ENCODE measurements at places on chromosomes 16 and 17.

DNA sequence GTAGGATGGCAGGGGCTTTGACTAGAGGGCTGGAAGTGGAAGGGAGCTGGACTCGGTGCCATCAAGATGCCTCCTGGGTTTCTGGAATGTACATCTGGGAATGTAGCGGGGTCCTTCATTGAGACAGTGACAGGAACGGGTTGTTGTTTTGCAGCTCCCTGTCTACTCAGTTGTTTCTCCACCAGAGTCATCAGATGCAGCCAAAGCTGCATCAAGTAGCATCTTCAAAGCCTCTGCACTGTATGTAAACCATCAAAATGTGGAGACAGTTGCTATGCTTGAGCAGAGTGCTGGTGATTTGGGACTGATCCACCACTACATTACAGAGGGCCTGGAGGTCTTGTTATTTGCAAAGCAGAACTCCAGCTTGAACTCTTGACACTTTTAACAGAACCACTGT is 25.1 kb upstream of the MEAK7 start:
- DNase-seq: no peak

DNA sequence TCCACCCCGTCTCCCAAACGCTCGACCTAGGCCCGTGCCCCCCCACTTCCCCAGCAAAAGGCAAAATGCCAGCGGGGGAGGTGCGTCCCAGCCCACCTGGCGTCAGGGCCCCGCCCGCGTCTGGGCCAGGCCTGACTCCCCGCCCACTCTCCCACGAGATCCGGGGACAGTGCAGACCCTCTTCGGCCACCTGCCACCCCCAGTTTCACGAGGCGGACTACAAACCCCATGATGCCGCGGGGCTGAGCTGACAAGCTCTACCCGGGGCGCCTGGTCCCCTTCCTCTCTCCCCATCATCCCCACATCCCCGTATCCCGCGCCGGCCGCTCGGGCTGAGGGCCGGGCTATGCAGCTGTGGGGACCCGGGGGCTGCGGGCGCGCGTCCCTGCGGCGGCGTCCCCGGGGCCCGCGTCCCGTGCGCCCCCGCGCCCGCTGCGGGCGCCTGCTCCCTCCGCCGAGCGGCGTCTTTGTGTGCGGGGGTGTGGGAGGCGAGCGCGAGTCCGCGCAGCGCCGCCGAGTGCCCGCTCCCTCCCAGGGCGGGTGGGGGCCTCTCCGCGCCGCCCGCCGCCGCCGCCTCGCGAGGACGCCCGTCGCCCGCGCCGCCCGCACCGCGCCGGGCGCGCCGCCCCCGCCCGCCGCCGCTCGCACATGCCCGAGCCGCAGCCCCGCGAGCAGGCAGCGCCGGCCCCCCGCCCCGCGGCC is at the start of gene ANKRD13B:
Gene ANKRD13B (plus strand): TSS at position 283 of the 702 bp plus-strand sequence. CDS start 490 bp downstream, outside the sequence.
- no peak for DNase-seq

GRCh38 chr16:54926166-54926838 is 4.4 kb upstream of the IRX5 start:
- no peak for DNase-seq

- DNase-seq: no peak
These were observed 6.5 kb upstream of the TAOK1 start for GRCh38 chr17:29383686-29384085.

- DNase-seq: peak; percentile 44
These were observed 109.3 kb downstream of the IRX5 start for GRCh38 chr16:55039931-55040330.

DNA sequence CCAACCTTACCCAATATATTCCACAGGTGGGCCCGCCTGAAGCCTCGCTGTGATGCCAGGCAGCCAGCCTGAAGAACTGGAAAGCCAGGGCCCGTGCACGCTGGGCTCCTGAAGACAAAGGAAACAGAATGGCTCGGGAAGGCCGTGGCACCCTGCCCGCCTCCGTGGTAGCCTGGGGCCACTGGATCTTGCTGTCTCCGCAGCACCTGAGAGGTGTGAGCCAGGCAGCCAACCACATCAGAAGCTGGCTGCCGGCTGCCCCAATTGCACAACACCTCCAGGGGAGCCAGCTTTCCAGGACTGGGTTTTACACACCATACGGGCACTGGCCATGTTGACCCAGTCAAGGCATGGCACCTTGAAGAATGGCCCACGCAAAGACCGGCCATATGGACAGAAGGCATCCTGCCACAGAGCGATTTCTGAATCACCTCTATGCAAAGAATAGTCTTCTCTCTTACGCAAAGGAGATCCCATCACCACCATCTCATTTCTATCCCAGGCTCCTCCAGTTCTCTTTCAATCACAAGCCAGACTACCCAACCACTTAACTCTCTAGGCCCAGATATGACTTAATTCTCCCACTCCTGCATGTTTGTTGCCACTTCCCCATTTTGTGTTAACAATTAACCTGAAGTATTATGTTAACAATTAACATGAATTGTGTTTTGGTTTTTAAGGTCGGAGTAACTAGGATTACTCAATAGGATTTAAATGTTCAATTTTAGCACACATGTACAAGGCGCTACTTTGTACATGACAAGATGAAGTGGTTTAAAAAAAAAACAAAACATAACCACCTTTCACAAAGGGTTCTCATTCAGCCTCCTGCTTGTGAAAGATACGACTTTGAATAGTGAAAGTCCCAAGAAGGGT is 32.1 kb downstream of the ZFHX3 start:
- DNase-seq: no peak

DNA sequence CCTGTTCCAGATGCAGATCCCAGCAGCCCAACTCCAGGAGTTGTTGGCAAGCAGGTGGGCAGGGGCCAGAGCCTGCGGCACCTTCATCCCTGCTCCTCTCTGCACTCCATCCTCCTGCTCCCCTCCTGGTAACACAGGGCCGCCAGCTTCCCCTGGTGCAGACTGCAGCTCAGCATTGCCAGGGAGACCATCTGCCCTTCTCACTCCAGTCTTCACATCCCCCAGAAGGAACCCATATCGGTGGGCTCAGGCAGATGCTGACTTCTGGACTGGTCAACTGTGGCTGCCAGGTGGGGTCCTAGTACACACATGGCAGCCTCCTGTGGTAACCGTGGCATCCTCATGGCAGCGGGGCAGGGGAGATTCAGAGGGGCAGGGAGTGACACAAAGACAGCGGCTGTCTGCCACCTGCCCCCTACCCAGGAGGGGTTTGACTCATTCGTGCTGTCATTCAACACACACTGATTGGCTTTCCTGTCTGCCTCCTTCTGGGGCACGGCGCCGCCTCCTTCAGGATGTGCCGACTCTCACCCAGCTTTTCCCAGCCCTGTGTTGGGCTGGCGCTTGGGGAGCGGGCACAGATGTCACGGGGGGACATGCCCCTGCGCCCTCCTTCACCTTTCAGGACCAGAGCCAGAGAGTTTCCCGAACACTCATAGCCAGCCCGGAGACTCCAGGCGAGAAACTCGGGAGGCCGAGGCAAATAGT is 120.9 kb downstream of the CMIP start:
- DNase-seq: no peak

DNA sequence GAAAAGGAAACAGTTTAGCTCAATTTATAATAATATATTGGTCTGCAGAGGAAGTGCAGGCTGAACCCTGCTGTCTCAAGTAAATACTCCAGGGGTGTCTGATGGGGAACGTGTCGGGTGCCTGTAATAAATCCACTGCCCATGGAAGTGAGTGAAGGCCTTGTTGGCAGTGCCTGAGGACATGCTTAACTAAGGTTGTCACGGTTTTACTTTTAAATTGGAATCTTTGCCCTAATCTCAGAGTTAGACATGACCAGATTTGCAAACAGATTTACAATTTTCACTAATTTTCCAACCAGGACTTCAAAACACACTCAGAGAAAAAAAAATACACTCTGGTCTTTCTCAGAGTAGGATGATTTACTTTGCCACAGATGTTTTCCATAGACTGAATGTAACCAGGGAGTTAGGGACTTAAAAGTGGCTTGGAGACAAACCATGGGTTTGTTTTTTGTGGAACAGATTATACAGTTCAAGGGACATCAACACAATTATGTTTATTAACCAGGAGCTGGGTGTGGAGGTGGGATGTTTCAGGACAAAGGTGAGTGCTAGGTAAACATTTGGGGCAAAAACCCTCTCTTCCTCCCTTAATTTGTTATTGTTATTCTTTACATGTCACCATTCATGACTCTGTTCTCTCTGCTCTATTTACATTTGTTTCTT is 144.5 kb downstream of the FTO start:
- DNase-seq: no peak

- DNase-seq: peak; percentile 58
These were observed 46.7 kb upstream of the C16orf82 start for GRCh38 chr16:27020031-27020430.

GRCh38 chr16:10965440-10966061 is 21.2 kb downstream of the CLEC16A start:
- no peak for DNase-seq

DNA sequence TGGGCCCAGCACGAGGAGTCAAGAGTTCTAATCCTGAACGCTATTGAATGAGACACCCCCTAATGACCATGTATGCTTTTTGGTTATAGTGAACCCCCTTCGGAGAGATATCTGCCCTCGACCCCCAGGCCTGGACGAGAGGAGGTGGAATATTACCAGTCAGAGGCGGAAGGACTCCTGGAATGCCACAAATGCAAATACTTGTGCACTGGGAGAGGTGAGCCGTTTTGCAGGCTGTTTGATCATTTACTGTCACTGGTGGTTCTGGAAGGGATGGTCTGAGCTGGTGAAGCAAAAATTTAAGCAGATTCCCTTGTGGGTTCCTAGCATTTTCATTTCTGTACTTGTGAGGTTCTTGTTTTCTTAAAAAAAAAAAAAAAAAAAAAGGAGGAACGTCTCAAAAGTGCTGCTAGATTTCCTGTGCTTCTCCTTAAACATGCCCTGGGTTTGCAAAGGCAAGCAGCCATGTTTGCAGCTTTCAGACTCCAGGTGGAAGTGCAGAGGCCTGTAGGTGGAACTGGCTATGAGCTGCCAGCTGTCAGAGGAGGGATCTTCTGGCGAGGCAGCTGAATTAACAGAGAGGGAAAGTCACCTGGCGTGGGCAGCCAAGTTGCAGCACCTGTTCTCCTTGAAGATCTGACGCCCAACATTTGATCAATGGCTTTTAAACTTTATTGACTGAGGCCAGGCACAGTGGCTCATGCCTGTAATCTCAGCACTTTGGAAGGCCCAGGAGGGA is 3.5 kb downstream of the MARVELD3 start:
- no peak for DNase-seq

GRCh38 chr16:49620158-49620868 is 235.6 kb downstream of the ZNF423 start:
- DNase-seq: peak; percentile 77

GRCh38 chr16:15434425-15435215 is at the start of gene BMERB1:
Gene BMERB1 (plus strand): TSS chr16:15434588. CDS start chr16:15434654, 66 bp downstream.
- no peak for DNase-seq

DNA sequence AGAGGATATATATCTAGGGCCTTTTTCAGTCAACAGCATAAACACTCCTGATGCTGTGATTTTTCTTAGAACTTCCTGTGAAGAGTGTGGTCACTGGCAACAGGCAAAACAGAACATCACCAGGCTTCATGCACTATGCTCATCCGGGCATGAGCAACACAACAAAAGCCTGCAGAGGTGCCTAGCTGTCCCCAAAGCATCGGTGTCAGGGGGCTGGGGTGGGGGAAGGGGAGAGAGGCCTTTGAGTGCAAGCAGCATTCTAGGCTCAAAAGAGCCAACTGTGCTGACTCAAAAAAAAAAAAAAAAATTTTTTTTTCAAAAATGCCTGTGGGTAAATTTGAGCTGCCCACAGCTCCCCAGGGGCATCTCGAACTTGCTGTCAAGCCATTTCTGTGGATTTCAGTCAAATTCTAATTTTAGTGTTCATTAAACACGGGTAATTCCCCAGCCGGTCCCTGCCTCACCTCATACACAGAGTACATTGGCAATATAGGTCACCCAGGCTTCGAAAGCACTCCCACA is 194.6 kb upstream of the DYNLRB2 start:
- no peak for DNase-seq

DNA sequence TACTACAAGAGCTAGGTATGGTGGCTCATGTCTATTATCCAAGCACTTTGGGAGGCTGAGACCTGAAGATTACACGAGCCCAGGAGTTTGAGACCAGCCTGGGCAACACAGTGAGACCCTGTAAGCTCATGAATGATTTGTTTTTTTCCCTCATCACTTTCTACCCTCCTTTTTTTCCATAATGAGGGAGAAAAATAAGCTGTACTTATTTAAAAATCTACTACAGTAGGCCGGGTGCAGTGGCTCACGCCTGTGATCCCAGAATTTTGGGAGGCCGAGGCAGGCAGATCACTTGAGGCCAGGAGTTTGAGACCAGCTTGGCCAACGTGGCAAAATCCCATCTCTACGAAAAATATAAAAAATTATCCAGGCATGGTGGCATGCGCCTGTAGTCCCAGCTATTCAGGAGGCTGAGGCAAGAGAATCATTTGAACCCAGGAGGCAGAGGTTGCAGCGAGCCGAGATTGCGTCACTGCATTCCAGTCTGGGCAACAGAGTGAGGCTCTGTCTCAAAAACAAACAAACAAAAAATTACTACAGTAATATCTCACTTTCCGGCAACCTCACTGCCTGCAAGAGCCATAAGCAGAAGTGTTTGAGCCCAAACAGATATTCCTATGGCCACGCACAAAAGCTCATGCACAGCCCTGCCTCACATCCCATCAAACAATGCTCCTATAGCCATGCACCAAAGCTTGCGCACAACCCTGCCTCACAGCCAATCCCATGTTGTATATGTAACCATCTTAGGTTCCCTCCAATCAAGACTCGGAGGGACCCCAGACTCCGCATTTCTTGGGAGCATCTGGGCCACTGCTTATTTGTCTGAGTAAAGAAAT is 37.4 kb downstream of the TK2 start:
- no peak for DNase-seq

- no peak for DNase-seq
These were observed 809 bp upstream of the RAB34 start for GRCh38 chr17:28718333-28719020.

DNA sequence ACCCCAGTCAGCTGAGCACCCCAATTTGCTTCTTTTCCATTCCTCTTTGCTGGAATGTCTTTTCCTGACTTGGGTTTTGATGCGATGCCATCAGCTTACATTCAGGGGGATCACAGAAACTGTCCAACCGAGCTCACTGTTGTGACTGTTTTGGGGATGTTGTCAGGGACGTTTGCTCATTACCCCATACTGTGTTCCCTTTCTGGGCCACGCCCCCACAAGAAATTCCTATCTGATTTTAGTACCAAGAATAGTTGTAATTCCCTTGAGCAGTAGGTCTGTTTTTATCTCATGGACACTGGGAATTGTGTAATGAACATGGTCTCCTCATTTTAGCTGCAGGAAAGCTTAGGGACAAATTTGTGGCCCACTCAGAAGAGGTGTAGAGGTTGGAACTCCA is 2.6 kb upstream of the NTN1 start:
- no peak for DNase-seq

GRCh38 chr17:60598001-60598736 is 1.8 kb upstream of the PPM1D start:
- no peak for DNase-seq

GRCh38 chr16:48613061-48613957 is 3.3 kb upstream of the N4BP1 start:
- no peak for DNase-seq

- DNase-seq: no peak
These were observed 10.0 kb upstream of the COPRS start for GRCh38 chr17:31869031-31869430.

GRCh38 chr16:4752351-4753100 is 14.4 kb downstream of the ZNF500 start:
- DNase-seq: no peak

Data from vagina (tissue), 2 donors.